ENCODE measurements at places on chromosomes 1 and 21. TPM values are rescaled to one million over a fixed set of nuclear protein-coding genes. Genes with fewer than 3 reads are reported as not detected.

The RAB7B gene
- total RNA-seq = 1.6 TPM

The OLFML2B gene
- total RNA-seq = 4.2 TPM

The GJC2 gene
- total RNA-seq = 1.6 TPM

The MINDY1 gene
- 38.5 TPM for total RNA-seq

The INPP5B gene
- total RNA-seq = 11.2 TPM

The MOB3C gene
- total RNA-seq = 13.9 TPM

The PSMD4 gene
- 164 TPM for total RNA-seq

The C1orf115 gene
- total RNA-seq = 22.4 TPM

DNA sequence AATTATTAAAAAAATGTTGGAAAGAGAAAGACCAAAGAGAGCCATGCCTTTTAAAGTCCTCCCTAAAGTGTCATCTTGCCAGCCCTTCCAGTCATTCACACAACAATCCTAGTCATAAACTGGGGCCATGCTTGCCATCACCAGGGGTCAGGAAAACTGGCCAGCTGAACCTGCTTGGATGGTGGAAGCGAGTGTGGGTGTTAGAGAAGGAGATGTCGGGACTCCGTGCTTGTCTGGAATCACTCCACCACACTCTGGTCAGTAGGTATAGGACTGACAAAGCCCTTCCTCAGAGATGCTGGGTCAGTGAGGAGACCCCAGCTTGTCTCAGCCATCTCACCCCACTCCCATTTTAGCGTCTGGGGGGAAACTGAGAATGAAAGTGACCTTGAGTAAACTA, 3.3 kb upstream of the HAPLN2 start:
- DNase-seq = no peak

GRCh38 chr1:223682502-223682901, 17.0 kb upstream of the CAPN8 start:
- no peak for DNase-seq

GRCh38 chr21:45277101-45278045, 10.3 kb downstream of the POFUT2 start:
- no peak for DNase-seq

DNA sequence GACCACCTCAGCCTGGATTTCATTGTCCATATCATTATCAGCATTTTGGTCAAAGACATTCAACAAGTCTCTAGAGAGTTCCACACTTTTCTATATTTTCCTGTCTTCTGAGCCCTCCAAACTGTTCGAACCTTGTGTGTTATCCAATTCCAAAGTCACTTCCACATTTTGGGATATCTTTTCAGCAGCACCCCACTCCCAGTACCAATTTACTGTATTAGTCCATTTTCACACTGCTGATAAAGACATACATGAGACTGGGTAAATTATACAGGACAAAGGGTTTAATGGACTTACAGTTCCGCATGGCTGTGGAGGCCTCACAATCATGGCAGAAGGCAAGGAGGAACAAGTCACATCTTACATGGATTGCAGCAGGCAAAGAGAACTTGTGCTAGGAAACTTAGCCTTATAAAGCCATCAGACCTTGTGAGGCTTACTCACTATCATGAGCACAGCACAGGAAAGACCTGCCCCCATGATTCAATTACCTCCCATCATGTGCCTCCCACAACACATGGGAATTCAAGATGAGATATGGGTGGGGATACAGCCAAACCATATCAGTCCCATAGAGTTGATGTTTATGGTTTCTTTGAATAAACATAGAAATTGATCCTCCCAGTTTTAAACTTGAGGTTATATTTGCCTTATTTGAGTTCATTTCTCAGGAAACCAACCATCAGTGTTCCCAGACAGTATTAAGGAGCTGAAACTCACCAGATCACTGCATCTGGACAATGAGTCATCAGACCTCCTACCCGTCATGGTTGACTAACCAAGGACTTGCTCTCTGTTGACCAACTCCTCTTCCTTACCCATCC, 322.7 kb upstream of the DUSP10 start:
- DNase-seq = no peak

GRCh38 chr1:154263465-154264332, 8.7 kb upstream of the HAX1 start:
- DNase-seq = no peak

GRCh38 chr21:39106881-39107462, 76.3 kb downstream of the PSMG1 start:
- no peak for DNase-seq

DNA sequence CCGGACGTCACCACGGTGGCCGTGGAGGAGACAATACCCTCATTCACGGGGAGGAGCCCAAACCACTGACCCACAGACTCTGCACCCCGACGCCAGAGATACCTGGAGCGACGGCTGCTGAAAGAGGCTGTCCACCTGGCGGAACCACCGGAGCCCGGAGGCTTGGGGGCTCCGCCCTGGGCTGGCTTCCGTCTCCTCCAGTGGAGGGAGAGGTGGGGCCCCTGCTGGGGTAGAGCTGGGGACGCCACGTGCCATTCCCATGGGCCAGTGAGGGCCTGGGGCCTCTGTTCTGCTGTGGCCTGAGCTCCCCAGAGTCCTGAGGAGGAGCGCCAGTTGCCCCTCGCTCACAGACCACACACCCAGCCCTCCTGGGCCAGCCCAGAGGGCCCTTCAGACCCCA, 7.0 kb downstream of the TNFRSF14 start:
- no peak for DNase-seq

GRCh38 chr1:206117151-206117948, at the start of gene AVPR1B:
Gene AVPR1B (minus strand): TSS chr1:206117388. CDS start chr1:206116890, 498 bp downstream.
- DNase-seq = no peak

DNA sequence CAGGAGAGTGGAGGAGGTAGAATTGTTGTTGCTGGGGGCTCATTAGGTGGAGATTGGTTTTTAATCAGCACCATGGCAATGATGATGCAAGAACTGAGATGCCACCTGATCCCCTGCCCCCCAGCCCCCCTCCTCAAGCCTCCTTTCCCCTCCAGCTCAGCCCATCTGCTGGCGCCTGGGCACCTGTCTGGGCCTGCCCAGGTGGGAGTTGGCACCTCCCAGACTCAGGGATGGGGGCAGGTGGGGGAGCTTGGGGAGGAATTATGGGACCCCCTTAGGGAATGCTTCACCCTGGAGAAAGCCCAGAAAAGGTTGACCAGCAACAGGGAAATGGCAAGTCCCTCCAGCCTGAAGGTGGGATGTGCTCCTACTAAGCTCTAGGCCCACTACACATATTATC, 1.5 kb upstream of the NHLH1 start:
- DNase-seq = no peak

DNA sequence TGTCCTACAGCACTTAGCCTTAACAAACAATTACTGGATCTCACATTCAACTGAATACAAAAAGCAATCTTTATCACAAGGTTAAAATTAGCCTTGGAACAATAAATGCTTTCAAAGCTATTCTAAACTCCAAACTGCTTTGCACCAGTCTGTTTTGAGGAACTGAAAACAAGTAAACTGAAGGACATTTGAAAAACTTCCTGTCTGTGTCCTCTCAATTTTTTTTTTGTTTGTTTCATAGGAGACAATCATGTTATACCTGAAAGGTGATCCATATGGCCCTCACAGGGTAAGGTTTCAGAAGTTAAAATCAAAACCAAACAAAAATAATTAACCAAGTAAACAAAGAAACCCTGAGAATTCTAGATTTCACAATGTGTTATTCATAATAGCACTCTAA, 459.1 kb downstream of the DPYD start:
- no peak for DNase-seq

- DNase-seq = no peak
These were observed 532.5 kb upstream of the ADGRL4 start for GRCh38 chr1:79539001-79539400.

DNA sequence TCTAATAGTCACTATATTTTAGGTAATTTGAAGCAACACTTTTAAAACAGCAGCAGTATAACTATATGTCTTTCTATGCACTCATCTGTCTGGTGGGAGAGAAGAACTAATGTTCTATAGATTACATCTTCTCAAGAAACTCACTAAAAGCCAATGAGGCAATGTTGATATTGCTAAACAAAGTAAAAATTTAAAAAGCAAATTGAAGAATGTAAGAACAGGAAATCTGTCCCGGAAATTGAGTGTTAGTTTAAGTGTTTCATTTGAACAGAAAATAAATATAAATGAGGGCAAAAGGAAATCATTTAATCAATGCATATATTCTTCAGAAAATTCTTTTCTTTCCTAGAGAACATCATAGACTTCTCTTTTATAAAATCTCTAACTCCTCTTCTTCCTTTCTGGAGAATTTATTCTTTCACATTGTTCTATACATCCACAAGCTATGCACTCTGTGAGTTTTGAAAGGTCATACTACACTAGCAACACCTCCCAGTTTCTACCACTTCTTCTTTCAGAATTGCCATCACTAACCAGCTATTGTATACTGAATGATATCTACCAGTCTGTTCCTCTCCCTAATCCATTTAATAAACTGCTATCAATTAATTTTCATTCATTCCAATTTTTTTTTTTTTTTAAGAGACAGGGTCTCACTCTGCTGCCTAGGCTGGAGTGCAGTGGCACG, 153.0 kb downstream of the USH2A start:
- DNase-seq = no peak

GRCh38 chr1:90716552-90717355, at the start of gene BARHL2:
Gene BARHL2 (minus strand): TSS chr1:90717302. CDS start chr1:90717195, 107 bp downstream.
- no peak for DNase-seq

DNA sequence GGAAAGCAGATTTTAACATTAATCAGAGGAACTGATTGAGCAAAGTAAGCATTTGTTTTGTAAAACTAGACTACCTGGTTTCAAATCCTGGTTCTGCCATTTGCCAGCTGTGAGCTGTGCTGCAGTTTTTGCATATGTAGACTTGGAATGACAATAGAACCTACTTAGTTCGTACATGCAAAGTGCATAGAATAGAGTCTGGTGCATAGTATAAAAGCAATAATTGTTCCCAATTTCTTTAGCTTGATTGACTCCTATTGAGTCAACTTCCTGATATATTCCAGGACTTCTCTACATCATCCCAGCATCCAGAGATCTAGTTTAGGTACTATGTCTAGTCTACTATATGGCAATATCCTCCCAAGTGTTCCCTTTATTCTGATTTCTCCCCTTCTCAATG, 144.4 kb upstream of the FGGY start:
- no peak for DNase-seq
